Activated naive CD8-positive, alpha-beta T cell treated with anti-CD3 and anti-CD28 coated beads for 36 hours (primary cell): ENCODE measurements at places on chromosomes 5 and 9. TPM values are rescaled to one million over a fixed set of nuclear protein-coding genes. Genes with fewer than 3 reads are reported as not detected.

DNA sequence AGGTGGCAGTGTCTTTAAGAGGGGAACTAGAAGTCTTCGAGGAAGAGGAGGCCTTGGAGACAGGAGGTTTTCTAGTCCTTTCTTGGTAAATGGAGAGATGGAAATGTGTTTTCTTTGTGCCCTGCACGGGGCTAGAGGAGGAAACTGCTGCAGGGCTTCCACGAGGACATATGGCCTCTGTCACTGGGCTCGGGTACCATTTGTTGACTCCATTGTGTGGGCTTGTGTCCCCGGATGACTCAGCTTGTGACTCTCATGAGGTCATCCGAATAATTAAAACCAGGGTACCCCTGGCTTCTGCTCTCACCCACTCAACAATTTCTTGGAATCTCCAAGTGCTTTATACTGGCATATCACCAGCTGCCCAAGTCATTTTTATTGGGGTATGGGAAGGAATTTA, 261.7 kb downstream of the KIF4B start:
- H3K4me3 ChIP-seq, result no peak overlapping the region
- no peak overlapping the region for H3K27ac ChIP-seq
- no peaks in the 10 kb centered on the region for H3K4me1 ChIP-seq
- H3K36me3 ChIP-seq, result no peaks in the 10 kb centered on the region

Gene IFNA13
- total RNA-seq, result not detected

GRCh38 chr5:45578270-45578669, 117.9 kb downstream of the HCN1 start:
- no peaks in the 10 kb centered on the region for H3K36me3 ChIP-seq

GRCh38 chr5:16179511-16179935, at the start of gene MARCHF11:
Gene MARCHF11, minus strand, starts transcription at chr5:16179791. Its CDS starts 216 bp downstream, at chr5:16179575.
- peaks cover 3% of the 10 kb centered on the region for H3K36me3 ChIP-seq
- H3K27ac ChIP-seq, result no peak within 1 kb of the TSS
- H3K4me3 ChIP-seq, result no peak within 1 kb of the TSS
- peaks cover 51% of the 10 kb centered on the region for H3K27me3 ChIP-seq
- peaks cover 3% of the 10 kb centered on the region for H3K4me1 ChIP-seq

GRCh38 chr5:175328176-175328575, 115.8 kb downstream of the DRD1 start:
- no peaks in the 10 kb centered on the region for H3K27me3 ChIP-seq
- H3K36me3 ChIP-seq, result no peaks in the 10 kb centered on the region
- H3K27ac ChIP-seq, result no peak overlapping the region
- no peaks in the 10 kb centered on the region for H3K4me1 ChIP-seq
- no peak for DNase-seq
- H3K4me3 ChIP-seq, result no peak overlapping the region

DNA sequence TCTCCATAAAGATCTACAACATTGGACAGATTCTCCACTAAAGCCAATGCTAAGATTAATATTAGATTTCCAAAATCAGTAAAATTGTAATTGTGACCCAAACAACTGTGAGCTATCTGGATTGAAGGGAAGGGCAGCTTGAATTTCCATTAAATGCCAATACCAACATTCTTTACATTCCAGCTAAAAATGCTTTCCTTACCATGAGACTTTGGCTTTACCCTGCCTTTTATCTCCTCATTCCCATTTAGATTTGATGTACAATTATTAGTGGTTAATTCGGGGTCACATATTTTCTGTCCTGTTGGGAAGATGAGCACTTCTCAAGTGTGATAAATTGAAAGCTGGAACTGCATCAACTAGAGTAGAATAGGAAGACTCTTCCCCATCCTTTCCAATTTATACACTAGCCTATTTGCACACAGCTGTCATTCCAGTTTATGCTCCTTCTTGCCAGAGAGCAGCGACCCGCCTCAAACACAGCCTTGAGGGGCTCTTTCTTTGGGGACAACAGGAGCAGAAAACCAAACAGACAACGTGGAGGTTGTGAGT, 33.1 kb upstream of the MYOT start:
- H3K4me3 ChIP-seq, result no peak overlapping the region
- no peaks in the 10 kb centered on the region for H3K27me3 ChIP-seq
- no peaks in the 10 kb centered on the region for H3K36me3 ChIP-seq
- H3K27ac ChIP-seq, result no peak overlapping the region
- H3K4me1 ChIP-seq, result no peaks in the 10 kb centered on the region
- DNase-seq, result no peak

- no peak overlapping the region for H3K27ac ChIP-seq
- no peak overlapping the region for H3K4me3 ChIP-seq
- H3K27me3 ChIP-seq, result no peaks in the 10 kb centered on the region
- H3K36me3 ChIP-seq, result no peaks in the 10 kb centered on the region
Observed at GRCh38 chr5:20556115-20556763, 568.2 kb upstream of the CDH18 start.

Gene NR6A1
- 1.2 TPM for total RNA-seq

Gene OMD
- total RNA-seq, result not detected
